ENCODE measurements at places on chromosomes 6 and 20. TPM values are rescaled to one million over a fixed set of nuclear protein-coding genes. Genes with fewer than 3 reads are reported as not detected.

GRCh38 chr6:41549673-41550072 is 3.5 kb downstream of the FOXP4 start:
- DNase-seq: no peak

FANCE gene
- 6.6 TPM for total RNA-seq

NR2E1 gene
- 0.39 TPM for total RNA-seq

OGFR gene
- total RNA-seq: 30.9 TPM

GRCh38 chr6:118649918-118650581 is 1.3 kb downstream of the CEP85L start:
- DNase-seq: peak; percentile 5

HLA-DOB gene
- total RNA-seq: not detected

DNA sequence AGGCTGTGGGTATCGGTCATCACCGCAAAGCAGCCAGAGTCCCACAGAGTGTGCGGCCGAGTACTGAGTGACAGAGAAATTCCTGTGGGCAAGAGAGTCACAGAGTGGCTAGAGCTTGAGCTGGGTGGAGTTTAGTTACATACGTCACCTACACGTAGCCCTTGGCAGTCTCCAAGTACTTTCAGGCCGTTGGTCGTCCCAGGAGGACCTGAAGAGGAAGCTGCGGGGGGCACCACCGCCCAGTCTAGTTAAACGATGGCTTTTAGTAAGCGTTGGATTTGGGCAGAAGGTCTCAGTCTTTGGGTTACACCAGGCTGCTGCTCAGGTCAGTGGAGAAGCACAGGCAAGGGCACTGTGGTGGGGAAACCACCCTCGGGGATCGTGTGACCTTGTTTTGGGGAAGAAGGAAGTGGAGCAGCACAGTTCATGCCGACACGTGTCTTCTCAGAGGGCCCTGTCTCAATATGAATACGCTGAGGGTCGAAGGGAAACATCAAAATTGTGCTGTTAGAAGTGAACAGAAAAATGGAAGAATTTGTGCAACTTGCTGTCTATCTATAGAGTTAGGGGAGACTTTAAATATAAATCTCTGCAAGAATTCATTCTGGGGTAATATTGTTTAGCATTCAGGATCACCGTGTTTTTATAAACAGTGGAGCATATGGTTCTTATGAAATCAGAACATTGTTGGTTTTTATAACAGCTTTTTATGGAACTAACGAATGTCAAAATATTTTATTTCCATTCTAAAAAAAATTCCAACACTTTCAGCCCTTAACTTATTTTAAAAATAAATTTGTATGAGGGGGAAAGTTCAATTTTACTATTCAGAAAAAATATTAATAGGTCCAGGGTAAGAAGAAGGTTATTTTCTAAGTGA is 28.6 kb downstream of the KIF25 start:
- no peak for DNase-seq

GRCh38 chr20:19974630-19975435 is 42.3 kb upstream of the NAA20 start:
- peak; percentile 86 for DNase-seq

All from H4 (cell line).